Stimulated activated CD4-positive, alpha-beta T cell treated with anti-CD3 and anti-CD28 coated beads, Interleukin-2, amount 100 ng/mL, for 24 hours (primary cell): ENCODE measurements at places on chromosomes 7 and 10.

- DNase-seq = no peak
Observed at GRCh38 chr10:15642095-15642494, 77.6 kb downstream of the ITGA8 start.

GRCh38 chr10:78218798-78219490 is 185.3 kb downstream of the RPS24 start:
- no peak for DNase-seq

DNA sequence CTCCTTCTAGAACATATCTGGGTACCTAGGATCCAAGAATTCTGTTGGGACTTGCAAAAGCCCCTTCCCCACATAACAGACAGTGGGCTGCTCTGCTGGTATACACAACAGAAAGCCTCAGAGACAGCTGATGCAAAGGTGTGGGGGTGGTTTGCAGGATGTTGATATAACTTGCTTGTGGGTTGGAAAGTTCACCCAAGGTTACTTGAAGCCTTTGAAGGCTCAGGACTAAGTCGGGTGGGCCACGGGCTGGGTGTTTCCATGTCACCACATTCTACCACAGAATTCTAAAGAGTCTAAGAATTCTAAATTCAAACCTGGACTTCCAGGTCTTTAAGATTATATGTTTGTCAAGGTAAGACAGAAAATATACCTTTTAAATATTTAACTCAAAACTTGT is 7.4 kb upstream of the NRCAM start:
- no peak for DNase-seq

GRCh38 chr10:129381741-129382140 is 85.3 kb upstream of the MGMT start:
- DNase-seq = no peak

GRCh38 chr10:25555865-25556264 is 378.2 kb upstream of the MYO3A start:
- no peak for DNase-seq

DNA sequence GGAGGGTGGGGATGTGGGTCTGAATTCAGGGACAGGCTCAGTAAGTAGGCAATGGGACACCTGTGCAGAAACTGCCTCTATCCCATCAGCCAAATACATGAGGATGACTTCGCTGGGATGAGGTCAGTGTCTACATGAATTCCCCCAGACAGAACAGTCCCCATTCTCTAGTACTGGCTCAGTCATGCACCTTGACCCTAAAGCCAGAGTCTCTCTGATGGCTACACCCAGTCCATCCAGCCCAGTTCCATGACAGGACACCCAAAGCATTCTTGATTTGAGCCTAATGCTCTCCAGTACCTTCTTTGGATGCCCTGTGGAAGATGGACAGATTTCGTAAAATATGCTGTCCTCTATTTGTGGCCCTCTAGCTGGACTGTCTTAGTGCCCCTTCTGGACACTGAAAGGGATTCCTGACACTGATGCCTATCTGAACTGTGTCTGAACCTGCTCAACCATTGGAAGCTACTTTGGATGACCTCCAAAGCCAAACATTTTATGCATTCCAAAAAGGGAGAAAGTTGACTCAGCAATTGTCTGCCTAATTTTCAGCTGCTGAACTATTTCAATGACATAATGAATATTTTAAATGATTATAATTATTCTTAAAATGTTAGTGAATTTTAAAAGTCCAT is 14.6 kb downstream of the SFRP4 start:
- no peak for DNase-seq

GRCh38 chr7:28406192-28406591 is 6.1 kb upstream of the CREB5 start:
- DNase-seq = no peak

- no peak for DNase-seq
Observed at GRCh38 chr10:4801405-4801804, 24.6 kb upstream of the AKR1E2 start.

GRCh38 chr10:80454513-80455460 is 677 bp downstream of the TSPAN14 start:
- no peak for DNase-seq

- DNase-seq = no peak
Observed at GRCh38 chr7:134932707-134933370, 53.5 kb upstream of the AGBL3 start.

GRCh38 chr7:137820156-137820555 is 26.6 kb downstream of the DGKI start:
- no peak for DNase-seq

DNA sequence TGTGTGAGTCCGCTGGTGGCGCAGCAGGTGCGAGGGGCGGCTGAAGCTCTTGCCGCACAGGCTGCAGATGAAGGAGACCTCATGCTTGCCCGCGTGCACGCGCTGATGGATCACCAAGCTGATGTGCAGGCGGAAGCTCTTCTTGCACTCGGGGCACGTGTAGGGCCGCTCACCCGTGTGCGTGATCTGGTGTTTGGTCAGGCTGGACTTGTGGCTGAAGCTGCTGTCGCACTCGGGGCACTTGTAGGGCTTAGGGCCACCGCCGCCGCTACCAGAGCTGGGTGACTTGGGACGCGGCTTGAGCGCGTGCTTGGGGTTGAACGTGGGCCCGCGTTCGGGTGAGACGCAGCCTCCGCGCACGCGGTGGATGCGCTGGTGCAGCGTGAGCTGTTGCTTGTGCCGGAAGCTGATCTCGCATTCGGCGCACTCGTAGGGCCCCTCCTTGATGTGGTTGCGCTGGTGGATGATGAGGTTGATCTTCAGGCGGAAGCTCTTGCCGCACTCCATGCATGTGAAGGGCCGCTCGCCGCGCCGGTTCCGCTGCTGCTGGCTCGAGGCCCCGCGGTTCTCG is 28.7 kb downstream of the ZNF777 start:
- DNase-seq = no peak

- DNase-seq = no peak
Observed at GRCh38 chr10:60000747-60001146, 94.4 kb upstream of the CCDC6 start.

- DNase-seq = no peak
Observed at GRCh38 chr7:128168667-128169210, 72.3 kb upstream of the LEP start.

GRCh38 chr7:18580950-18581349 is 85.4 kb downstream of the HDAC9 start:
- no peak for DNase-seq

GRCh38 chr7:107593025-107593410 is 13.0 kb downstream of the BCAP29 start:
- DNase-seq = no peak

- DNase-seq = no peak
Observed at GRCh38 chr10:5685764-5686240, 1.2 kb downstream of the TASOR2 start.

GRCh38 chr7:14000247-14000646 is 10.8 kb upstream of the ETV1 start:
- no peak for DNase-seq

DNA sequence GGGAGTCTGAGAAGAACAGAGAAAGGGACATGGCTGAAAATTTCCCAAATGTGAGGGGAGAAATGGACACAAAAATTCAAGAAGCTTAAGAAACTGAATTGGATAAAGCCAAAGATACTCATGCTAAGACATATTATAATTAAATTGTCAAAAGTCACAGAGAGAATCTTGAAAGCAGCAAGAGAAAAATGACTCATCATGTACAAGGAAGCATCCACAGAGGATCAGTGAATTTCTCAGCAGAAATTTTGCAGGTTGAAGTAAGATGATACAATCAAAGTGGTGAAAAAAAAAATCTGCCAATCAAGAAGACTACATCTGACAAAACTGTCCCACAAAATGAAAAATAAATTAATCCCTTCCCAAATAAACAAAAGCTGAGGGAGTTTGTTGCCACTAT is 56.8 kb downstream of the MPP7 start:
- no peak for DNase-seq

DNA sequence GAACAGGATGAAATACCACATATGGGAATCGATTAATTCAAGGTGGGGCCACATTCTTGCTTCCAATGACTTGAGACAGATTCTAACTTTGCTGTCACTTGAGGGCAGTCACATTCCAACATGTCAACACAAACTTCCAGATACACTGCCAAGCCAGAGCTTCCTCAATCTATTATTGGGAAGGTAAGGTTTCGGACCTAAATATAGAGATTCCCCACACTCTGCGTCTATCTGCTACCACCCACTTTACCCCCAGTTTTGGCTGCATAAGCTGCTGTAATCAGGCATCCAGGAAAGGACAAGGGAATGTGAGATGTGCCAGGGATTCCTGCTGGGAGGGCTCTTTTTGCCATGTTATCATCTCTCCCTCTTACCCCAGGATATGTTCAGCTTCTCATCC is 20.5 kb upstream of the DGKI start:
- DNase-seq = no peak

DNA sequence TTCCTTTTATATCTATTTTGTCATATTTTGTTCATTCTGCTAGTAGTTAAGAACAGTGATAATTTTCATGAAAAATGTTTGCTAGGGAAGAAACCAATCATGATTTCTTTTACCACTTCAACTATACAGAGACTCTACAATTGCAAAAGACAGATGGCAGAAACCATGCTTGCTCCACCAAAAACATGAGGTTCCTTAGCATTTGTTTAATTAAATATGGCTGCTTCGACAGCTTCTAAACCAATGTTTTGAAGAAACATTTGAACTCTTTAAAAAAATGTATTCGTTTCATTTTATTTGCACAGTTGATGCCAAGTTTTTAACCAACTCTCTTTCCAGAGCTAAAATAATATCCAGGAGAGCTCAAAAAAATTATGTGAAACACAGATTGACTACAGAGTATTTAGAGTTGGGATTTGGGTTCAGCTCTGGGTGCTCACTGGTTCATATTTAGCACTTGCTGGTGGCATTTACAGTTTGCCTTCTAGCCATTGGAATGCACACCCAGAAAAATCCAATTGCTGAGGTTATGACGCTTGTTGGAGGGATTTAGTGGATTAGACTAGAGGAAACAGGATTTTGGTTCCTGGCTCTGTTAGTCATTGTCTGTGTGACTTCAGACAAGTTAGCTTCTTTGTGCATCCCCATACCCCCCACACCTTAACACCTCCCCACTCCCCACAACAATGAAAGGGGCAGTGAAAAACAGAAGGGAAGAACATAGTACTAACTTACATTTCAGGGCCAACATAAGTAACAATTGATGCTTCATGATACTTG is 35.8 kb upstream of the SDHAF3 start:
- DNase-seq = no peak

GRCh38 chr7:50334341-50334994 is 30.0 kb downstream of the IKZF1 start:
- no peak for DNase-seq

GRCh38 chr7:64873517-64873916 is 29.6 kb upstream of the ZNF273 start:
- DNase-seq = no peak

- no peak for DNase-seq
Observed at GRCh38 chr7:116672596-116673456, 830 bp downstream of the MET start.

GRCh38 chr7:11650030-11650429 is 182.0 kb downstream of the THSD7A start:
- no peak for DNase-seq

GRCh38 chr10:12390733-12391132 is 41.4 kb downstream of the CAMK1D start:
- no peak for DNase-seq

GRCh38 chr10:44024356-44025116 is 360.4 kb downstream of the CXCL12 start:
- no peak for DNase-seq

DNA sequence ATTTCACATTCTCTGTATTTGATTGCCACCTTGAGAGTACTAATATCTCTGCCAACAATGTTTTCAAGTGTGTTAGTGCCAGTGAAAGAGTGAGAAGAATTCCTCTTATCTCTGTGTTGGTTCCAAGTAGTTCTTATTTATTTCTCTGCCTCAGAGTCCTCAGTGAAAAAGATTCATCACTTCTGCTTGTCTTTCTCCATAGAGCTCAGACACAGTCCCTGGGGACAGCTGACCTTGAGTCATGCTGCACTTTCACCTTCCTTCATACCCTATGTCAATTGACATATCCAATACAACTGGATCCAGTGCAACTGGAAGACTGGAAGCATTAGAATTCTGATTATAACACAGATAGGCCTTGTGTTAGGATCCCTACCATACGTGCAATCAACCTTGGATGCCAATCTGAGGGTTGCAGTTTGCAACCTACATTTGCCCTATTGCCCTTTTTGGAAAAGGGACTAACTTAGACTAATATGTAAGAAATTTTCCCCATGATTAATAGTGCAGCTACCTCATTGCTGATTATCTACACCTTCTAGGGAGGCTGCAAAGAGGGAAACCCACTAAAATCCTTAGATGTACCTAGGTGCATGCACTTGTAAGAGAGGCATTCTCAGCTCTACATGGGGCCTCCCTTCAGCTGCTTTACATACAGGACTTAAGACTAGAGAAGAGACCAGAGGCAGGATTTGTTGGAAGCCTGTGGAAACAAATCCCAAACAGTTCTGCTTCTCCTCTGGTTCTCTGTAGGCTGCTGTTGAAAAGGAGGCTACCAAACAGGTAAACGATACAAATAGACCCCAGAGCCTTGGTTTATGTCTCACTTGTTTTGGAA is 8.4 kb downstream of the IFIT2 start:
- no peak for DNase-seq

- no peak for DNase-seq
Observed at GRCh38 chr7:15411019-15411418, 150.8 kb downstream of the AGMO start.

DNA sequence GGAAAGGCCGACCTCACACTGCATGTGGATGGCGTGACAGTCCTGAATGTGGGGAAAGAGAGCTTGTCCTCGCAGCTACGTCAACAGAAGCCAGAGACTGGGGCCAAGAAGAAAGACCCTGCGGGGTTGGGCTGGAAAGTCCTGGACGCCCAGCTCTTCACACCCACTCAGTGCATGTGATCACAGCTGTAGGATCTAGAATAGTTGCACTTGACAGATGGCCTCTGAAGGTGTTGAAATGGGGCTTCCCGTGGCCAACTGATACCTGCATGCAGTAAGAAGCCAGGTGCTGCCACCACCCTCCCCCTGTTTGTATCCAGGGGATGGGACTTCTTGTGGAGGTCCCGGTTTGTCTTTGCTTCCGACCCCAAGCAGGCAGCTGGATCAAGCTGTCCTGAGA is 34.1 kb upstream of the OCM2 start:
- no peak for DNase-seq

DNA sequence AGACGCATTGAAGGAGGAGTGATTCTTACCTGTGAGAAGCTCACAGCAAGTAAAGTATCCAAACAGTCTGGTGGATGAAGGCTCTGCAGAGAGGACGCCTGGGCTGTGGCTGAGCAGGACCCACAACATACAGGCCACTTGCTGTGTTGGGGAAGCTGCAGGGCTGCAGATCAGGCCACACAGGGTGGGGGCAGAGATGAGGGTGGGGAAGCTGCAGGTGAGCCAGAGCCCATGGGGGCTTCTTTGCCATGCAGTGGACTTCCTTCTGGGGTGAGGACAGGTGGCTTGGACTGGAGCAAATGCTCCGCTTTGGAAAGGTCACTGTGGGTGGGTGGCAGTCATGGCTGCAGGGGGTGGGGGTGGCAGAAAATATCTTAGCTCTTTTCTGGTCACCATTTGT is 214.8 kb downstream of the GLRX3 start:
- no peak for DNase-seq
